ENCODE measurements at places on chromosomes 11 and 22.

- no peak for DNase-seq
Measured at GRCh38 chr11:11620173-11620920, 1.5 kb downstream of the GALNT18 start.

GRCh38 chr11:34481307-34481706 lies 32.3 kb downstream of the ELF5 start:
- no peak for DNase-seq

- no peak for DNase-seq
Measured at GRCh38 chr22:48309836-48310235, 1517.8 kb downstream of the BRD1 start.

- DNase-seq = no peak
Measured at GRCh38 chr22:49713003-49713402, 114.7 kb downstream of the BRD1 start.

- DNase-seq = no peak
Measured at GRCh38 chr22:46522797-46523196, 14.6 kb downstream of the CELSR1 start.
